T-cell (primary cell): ENCODE measurements at places on chromosomes 2 and 18.

- DNase-seq, result no peak
Observed at GRCh38 chr2:148362144-148362796, 282.3 kb upstream of the EPC2 start.

- no peak for DNase-seq
Observed at GRCh38 chr2:28415715-28416114, 23.1 kb downstream of the FOSL2 start.

GRCh38 chr2:59297816-59298215, 1056.7 kb upstream of the FANCL start:
- DNase-seq, result no peak

DNA sequence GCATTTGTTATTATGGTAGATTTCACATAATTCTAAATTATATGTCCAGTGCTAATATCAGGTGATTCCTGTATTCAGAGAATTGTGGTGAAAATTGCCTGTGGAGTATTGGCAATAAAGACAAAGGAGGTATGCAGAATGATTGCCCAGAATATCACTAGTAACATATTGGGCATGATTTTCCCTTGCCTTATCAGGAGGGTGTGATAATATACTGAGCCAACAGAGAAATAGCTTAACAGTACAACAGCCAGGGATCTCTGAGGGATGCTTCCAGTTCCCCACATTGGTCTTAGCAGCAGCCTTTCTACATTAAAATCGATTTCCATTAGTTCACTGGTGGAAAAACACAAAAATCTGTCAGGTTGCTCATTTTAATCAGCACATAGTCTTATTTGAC, 122.9 kb upstream of the COL3A1 start:
- DNase-seq, result no peak

- no peak for DNase-seq
Observed at GRCh38 chr2:218249691-218250090, 11.1 kb upstream of the GPBAR1 start.

GRCh38 chr2:37366773-37367172, 22.3 kb downstream of the QPCT start:
- DNase-seq, result no peak

DNA sequence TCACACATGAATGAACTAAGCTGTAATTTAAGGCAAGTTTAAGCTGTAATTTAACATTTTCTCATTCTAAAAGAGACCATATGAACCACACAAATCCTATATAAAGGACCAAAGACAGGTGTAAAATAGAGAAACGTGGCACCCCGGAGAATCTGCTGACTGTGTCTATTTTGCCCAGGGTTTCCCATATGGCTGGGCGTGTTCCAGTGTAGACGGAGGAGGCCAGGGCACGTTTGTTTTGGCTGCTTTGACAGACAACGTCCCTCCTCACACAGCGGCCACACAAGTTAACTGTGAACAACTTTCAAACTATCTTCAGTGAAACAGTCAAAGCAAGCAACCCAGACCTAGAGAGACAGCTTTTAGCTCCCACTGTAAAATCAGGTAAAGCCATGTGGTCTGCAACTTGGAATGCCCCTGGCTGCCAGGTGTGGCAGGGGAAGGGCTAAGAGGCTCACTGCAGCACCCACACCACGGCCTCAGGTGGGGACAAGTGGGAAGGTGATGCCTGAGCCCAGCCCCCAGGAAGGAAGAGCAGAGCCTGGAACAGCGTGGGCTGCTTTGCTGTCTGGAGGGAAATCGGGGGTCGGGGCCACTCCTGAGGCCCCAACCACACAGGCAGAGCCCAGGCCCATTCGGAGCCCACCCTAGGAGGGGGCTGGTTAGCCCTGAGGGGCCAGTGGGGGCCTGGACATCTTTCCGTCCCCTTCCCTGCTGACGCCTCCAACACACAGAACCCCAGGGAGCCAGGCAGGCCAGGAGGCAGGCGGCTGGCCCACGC, 40.7 kb downstream of the SLC66A2 start:
- DNase-seq, result no peak

GRCh38 chr18:74326231-74326630, 10.6 kb downstream of the C18orf63 start:
- no peak for DNase-seq

DNA sequence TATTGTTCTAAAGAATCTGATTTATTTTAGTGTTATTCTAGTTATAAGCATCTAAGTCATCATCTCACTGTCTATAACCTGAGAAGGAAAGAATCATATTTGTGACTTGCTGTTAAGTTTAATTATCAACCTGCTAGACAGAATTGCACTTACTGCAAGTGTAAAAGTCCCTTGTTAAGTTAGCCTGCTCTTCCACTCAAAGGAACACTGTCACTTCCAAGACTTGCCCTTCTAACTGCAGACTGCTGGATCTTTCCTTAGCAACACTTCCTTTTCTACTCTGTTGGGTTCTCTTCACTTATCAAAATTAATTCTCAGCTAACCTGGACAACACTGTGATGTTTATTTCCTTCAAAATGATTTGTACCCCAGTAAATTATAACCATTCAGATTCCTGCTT, 323.2 kb upstream of the TFPI start:
- no peak for DNase-seq

DNA sequence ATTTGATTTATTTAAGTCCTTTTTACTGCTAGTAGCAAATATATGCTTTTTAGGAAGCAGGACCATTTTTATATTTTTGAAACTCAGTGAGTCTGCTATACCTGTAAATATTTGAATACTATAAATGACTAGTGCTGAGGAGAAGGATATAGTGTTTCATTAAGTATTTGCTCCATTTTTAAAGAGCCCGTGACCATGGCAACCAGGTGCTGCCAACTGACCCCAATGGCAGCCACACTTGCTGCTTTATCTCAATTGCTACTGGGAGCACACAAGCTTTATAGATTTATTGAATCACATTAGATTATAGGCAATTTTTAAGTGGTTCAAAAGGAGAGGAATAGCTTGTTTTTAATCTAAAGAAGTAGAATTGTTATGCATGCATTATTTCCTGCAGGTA, 142.0 kb downstream of the SCG2 start:
- no peak for DNase-seq
